NCI-H1930 (cell line): ENCODE measurements at places on chromosomes 6 and 20.
A peak's percentile ranks its signal among the peaks of the same experiment; 100 is the strongest.

- DNase-seq, result no peak
Measured at GRCh38 chr20:53074811-53075314, 102.7 kb downstream of the TSHZ2 start.

- no peak for DNase-seq
Measured at GRCh38 chr6:105452924-105453756, 50.3 kb upstream of the PREP start.

DNA sequence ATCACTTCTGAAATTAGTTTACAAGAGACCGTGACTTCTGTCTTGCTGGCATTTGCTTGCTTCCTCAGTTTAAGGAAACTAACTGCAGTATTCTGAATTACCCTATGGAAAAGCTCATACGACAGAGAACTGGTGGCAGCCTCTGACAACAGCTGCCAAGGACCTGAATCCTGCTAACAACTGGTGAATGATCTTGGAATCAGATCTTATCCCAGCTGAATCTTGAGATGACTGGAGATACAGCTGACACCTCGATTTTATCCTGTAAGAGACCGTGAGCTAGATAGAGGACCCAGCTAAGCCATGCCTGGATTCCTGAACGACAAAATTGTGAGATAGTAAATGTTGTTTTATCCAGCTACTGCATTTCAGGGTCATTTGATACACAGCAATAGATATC lies 202.3 kb downstream of the OGFRL1 start:
- DNase-seq, result no peak

DNA sequence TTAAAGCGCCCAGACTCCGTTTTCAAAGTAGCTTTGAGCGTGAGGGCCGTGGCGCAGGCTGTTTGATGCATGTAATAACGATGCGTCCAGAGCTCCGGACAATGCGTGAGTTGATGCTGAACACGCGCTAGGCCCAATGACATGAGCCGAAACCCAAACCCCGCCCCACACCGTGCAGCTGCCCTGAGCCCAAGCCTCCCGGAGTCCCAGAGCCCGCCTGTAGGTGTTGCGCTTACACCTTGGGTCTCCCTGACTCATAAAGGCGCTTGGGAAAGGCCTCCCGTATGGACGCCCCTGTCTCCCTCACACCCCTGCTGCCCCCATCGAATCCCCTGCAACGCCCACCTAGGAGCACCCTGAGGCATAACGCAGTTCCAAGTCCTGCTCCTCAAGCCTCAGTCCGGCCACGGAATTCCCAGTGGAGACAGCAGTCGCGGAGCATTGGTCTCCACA lies 87.6 kb downstream of the ERMARD start:
- no peak for DNase-seq

- no peak for DNase-seq
Measured at GRCh38 chr6:93036835-93037234, 382.5 kb downstream of the EPHA7 start.

DNA sequence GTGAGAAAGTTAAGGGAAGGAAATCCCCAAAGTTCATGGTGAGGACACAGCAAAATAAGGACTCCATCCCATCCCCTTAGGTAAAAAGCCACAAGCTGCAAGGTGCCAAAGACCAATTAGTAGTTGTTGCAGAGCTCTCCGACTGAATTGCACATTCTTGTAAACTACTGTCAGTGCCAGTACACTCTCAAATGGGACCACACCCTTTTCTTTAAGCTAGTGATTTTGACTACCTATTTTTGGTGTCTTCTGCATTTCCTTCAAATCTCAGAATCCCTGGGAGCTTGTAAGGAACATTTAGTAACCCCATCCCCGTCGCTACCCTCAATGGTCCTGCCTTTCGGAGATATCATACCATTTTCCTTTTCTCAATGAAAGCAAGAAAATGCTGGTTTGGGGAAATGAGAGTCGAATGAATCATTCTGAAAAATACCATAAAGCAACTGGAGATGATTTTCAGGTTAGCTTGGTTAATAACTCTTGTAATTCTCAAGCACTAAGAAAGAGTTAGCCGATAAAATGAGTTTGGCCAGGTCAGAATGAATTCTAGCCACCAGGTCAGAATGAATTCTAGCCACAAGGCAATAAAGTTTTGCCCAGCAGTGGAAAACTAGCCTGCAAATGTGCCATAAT lies 5.2 kb upstream of the HMGN3 start:
- DNase-seq, result no peak

DNA sequence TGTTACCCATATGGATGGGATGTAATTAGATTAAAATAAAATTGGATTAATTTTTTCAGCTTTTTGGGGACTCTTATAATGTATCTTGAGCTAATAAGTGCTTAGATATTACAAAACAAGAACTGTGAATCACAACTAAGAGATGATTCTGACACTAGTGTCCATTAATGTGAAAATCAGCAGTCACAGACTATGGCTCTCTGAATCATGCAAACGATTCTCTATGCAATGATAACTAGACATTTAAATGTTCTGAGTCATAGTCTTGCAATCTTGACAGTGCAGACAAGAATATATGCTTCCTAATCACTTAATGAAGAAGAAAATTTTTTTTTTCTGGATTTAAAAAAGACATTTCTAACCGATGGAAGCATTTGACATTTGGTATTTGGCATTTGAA lies 82.2 kb upstream of the OPRM1 start:
- DNase-seq, result no peak

GRCh38 chr6:142395266-142395665 lies 93.5 kb downstream of the ADGRG6 start:
- DNase-seq, result no peak

DNA sequence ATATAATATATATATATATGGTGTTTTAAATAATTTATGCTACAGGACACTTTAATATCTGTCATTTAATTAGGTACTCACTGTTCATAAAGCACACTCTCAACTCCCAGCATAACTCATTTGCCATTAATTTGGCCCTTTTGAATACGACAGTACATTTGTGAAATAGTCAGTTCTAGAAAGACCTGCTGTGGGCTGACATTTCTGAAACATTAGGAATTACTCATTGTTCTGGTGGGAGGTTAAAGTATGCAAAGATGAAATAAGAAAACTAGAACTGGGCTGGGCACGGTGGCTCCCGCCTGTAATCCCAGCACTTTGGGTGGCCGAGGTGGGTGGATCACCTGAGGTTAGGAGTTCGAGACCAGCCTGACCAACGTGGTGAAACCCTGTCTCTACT lies 497.5 kb downstream of the UTRN start:
- DNase-seq, result no peak

GRCh38 chr6:49849213-49849907 lies 17.0 kb downstream of the CRISP1 start:
- DNase-seq, result peak; percentile 7

- no peak for DNase-seq
Measured at GRCh38 chr6:89045011-89045387, 35.6 kb upstream of the PNRC1 start.
